Caki2 (cell line): ENCODE measurements at places on chromosomes 2 and 18. TPM values are rescaled to one million over a fixed set of nuclear protein-coding genes. Genes with fewer than 3 reads are reported as not detected.

- DNase-seq = peak; percentile 6
Observed at GRCh38 chr2:165155152-165155551, 48.7 kb downstream of the SCN3A start.

DNA sequence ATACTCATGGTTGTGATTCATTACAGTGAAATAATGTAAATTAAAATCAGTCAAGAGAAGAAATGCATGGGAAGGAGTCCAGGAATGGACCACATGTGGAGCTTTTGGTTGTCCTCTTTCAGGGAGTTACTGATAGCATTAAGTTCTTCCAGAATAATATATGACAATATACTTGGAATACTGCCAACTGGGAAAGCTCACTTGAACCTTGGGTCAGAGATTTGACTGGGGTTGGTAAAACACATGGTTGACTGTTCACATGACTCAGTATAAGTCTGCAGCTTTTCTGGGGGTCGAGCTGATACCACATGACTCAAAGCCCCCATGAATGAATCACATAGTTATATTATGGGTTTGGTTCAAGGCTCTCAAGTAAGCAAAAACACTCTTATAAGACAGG, 1109.0 kb upstream of the CHAC2 start:
- DNase-seq = peak; percentile 89

DNA sequence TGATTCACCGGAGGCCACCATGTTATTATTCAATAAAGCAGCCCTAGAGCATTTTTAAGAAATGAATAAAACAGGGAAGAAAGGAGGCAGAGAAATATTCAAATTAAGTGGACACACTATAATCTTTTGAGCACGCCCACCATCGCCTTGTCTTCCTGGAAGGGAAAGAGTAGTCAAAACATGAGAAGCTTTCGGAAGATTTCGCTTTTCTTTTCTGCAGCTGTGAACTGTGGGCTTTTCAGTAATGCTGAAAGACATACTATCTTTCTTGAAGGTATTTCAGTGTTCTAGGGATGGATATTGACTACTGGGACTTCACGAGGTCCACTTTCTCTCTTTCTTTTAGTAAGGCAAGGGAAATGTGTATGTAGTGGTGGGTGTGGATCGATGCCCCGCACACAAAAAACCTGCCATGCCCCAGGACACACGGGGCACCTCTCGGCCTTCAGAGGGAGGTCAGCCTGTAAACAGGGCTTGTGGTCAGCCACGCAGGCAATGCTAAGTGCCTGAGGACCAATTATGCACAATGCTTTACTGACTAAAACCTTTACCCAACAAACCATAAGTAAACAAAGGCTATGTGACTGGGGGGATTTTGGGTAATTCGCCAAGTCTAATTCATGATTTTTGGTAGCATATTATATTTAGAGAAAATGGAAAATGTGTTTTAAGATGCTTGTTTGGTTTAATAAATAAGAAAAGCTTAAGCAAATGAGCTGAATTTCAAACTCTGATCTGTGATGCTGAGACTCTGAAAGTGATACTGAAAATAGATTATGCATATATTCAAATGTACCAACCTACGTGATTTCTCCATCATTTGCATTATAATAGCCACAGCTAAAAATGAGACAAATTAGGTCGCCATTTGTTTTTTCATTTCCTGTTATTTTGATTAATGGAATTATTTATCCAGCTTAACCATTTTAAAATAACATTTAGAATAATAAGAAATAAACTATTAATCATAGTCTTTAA, 130.5 kb downstream of the ZNF516 start:
- DNase-seq = no peak

GRCh38 chr2:204538182-204539018, 6.9 kb upstream of the PARD3B start:
- no peak for DNase-seq

GRCh38 chr2:7044253-7045250, 127.3 kb downstream of the RNF144A start:
- peak; percentile 18 for DNase-seq

The GPR17 gene
- not detected in 2 replicates for total RNA-seq

The TCF23 gene
- not detected in 2 replicates for total RNA-seq

GRCh38 chr2:140990416-140990815, 1140.4 kb downstream of the LRP1B start:
- DNase-seq = peak; percentile 4

The GPR39 gene
- 4.3 and 15.7 TPM in 2 replicates for total RNA-seq

GRCh38 chr18:28541934-28542333, 365.0 kb upstream of the CDH2 start:
- DNase-seq = no peak

DNA sequence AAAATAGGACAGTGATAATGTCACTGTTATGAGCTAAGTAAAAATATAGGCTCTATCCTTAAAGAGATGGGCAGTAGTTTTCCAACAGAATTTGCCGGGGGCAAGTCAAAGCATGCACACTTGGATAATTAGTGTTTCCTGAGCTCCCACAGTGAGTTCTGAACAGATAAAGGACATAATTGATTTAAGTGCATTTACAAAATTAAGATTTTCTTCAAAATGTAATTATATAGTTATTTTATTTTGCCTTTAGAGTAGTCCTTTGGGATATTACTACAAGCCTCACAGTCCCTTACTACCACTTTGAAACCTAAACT, 107.6 kb downstream of the RAPGEF4 start:
- DNase-seq = no peak

GRCh38 chr2:99153921-99154604, 679 bp downstream of the TSGA10 start:
- DNase-seq = peak; percentile 29

DNA sequence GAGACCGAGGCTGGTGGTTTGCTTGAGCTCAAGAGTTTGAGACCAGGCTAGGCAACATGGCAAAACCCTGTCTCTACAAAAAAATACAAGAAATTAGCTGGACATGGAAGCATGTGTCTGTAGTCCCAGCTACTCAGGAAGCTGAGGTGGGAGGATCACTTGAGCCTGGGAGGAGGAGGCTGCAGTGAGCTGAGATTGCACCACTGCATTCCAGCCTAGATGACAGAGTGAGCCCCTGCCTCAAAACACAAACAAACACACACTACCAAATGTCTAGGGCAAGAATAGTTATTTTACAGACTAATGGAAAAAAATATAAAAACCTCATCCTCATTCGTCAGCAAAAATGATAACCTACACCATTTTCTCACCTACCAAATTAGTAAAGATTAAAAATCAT, 15.3 kb downstream of the BUB1 start:
- DNase-seq = no peak

The CDH7 gene
- not detected in 2 replicates for total RNA-seq

- DNase-seq = peak; percentile 16
Observed at GRCh38 chr18:12882453-12883371, 1.3 kb downstream of the PTPN2 start.

- DNase-seq = no peak
Observed at GRCh38 chr2:236724200-236724599, 154.6 kb downstream of the ACKR3 start.

The BMP10 gene
- total RNA-seq = not detected in 2 replicates

DNA sequence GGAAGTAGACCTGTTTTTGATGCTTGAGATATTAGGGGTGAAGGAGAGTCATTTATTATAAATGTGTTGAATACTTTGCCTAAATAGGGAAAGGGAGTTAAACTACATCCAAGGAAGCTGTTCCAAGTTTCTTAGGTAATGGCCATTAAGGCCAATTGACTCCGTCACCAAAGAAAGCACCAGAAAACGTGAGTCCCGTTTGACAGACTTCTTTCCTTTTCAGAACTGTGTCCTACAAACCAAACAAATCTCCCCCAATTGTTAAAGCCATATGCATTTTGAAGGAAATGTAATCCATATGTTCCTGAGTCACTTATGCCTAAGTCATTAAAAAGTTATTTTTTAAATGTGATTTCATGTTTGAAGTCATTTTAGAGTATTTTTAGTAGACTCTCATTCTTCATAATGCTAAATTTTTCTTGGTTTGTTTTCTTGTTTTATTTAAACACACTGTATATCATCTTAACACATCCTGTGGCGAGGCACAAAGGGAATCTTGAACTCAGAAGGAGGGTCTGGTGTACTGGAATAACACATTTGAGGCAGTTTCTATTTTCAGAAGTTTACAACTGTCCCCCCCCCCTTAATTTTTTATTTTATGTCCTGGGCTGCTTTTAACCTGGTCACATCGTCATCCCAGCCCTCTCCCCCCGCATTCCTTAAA, 133.7 kb downstream of the RHBDD1 start:
- no peak for DNase-seq

GRCh38 chr2:190215620-190216019, 104.0 kb downstream of the HIBCH start:
- no peak for DNase-seq
